Activated naive CD8-positive, alpha-beta T cell treated with anti-CD3 and anti-CD28 coated beads, Interleukin-2, amount 10 ng/mL, durations not matched to agents 7 days and 5 days (primary cell): ENCODE measurements at places on chromosomes 1 and 21. TPM values are rescaled to one million over a fixed set of nuclear protein-coding genes. Genes with fewer than 3 reads are reported as not detected.

GRCh38 chr1:175077356-175078030, 9.9 kb downstream of the TNN start:
- no peak for DNase-seq

DNA sequence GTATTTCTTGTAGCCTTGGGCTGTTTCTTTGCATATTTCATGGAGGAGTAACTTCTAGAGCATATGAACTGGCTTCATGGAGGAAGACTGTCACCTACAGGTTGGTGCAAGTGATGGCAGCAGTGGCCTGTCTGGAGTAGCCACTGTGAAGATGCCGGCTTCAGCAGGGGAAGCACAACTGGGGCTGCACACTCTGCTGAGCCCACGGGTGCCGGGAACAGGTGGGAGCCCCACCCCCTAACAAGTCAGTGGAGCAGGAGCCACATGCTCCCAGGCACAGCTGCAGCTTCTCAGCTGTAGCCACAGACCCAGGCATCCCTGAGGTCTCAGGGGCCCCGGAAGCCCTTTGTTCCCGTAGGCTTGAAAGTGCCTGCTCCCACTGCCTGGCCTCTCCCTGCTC, 43.2 kb upstream of the C1orf185 start:
- no peak for DNase-seq

Gene KIAA1614
- 0.34 TPM for total RNA-seq

- DNase-seq = no peak
Observed at GRCh38 chr1:200856716-200857357, 15.9 kb upstream of the GPR25 start.

Gene RAB7B
- total RNA-seq = 0.91 TPM
